ENCODE measurements at places on chromosomes 6 and 20.

- no peak for DNase-seq
These were observed 144.0 kb downstream of the PRL start for GRCh38 chr6:22152841-22153240.

GRCh38 chr6:39269961-39270360 is 40.7 kb upstream of the KCNK5 start:
- DNase-seq = no peak

GRCh38 chr20:36167902-36168503 is 13.5 kb downstream of the EPB41L1 start:
- DNase-seq = no peak

GRCh38 chr20:47998736-47999135 is 213.5 kb upstream of the SULF2 start:
- no peak for DNase-seq

GRCh38 chr6:158909938-158910337 is 90.1 kb downstream of the RSPH3 start:
- DNase-seq = no peak

- no peak for DNase-seq
These were observed 19.4 kb upstream of the MRGBP start for GRCh38 chr20:62776692-62777527.

DNA sequence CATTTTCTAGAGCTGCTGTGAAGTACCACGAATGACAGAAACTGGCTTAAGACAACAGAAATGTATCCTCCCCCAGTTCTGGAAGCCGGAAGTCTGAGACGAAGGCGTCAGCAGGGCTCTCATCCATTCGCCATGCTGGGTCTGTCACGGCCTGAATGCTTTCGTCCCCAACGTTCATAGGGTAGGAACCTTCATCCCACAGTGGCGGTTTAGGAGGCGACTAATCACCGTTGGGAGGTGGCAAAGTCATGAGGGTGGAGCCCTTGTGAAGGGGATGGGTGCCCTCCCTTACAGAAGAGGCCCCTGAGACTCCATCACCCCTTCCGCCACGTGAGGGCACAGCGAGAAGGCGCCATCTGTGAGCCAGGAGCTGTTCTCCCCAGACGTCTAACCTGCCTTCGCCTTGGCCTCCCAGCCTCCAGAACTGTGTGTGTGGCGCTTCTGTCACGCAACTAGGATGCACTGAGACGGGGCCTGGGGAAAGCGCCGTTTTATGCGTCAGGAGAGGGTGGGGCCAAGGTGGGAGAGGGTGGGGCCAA is 250.3 kb downstream of the TTLL2 start:
- no peak for DNase-seq

DNA sequence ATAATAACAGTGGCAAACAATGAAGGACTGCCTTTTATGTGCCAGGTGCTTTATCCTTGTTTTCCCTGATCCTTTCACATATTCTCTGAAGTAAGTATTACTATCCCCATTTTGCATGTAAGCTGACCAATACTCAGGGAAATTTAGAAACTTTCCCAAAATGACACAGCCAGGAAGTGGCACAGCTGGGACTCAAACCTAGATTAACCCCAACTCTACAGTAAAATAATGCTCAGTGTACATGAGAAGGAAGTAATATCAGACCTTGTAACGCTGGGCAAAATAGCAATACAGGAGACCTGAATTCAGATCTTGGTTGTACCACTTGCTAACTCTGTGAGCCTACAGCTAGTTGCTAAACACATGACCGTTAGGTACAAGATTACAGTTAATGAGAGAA is 26.8 kb upstream of the NRSN1 start:
- no peak for DNase-seq

DNA sequence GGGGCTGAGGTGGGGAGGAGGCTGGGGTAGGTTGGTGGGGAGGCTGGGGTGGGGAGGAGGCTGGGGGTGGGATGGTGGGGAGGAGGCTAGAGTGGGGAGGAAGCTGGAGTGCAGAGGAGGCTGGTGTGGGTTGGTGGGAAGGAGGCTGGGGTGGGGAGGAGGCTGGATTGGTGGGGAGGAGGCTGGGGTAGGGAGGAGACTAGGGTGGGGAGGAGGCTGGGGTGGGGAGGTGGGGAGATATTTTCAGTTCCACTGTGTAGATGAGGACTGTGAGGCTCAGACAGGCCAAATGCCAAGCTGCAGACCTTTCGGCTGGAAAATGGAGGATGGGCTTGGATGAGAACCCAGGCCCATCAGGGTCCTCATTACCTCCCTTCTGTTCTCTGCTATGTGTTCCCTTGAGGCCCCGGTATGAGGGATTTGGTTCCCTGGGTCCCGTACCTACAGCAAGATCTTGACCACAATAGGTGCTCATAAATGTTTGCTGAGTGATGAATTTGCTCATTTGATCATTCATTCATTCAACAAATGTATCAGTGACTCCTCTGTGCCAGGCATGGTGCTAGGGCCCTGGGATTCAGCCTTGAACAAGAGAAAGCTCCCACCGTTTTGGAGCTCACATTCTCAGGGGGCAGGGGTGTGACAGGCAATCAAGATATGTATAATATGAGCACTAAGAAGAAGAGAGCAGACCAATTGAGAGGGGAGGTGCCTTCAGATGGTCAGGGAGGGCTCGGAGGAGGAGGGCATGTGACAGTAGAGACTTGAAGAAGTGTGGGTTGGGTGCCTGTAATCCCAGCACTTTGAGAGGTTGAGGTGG is 36.1 kb upstream of the NOL4L start:
- no peak for DNase-seq

- DNase-seq = no peak
These were observed 107.9 kb downstream of the RPP40 start for GRCh38 chr6:4895971-4896370.

DNA sequence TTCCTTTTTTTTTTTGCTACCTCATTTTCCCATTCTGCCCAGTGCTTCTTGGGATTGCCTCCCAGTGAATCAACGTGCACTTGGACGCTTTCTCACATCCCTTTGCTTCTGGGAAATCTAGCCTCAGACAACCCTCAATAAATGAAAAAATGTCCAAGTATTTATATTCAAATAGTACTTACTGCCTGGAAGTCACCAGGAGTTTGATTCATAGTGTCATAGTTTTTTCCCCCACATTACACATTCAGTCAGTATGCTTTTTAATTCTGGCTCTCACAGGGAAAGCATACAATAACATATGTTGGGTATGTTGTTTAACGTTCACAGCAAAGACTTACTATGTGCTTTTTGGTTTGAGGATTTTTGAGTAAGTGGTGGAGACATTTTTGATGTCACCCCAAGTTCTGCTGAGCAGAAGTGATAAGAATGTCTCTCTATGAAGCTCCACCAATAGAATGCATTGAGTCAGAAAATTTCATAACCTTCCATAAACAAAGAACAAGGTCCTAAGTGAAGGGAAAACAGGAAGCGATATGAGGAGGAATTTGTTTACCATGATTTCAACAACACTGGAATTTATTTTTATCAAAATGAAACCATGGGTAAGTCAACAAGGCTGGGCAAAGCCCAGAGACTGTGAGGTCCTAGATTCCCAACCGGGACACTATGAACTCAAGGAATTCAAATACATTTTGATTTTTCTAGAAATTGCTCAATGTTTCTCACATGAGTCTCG is 301.2 kb upstream of the BMP2 start:
- no peak for DNase-seq

GRCh38 chr6:43887340-43887858 is 117.4 kb downstream of the VEGFA start:
- DNase-seq = no peak

DNA sequence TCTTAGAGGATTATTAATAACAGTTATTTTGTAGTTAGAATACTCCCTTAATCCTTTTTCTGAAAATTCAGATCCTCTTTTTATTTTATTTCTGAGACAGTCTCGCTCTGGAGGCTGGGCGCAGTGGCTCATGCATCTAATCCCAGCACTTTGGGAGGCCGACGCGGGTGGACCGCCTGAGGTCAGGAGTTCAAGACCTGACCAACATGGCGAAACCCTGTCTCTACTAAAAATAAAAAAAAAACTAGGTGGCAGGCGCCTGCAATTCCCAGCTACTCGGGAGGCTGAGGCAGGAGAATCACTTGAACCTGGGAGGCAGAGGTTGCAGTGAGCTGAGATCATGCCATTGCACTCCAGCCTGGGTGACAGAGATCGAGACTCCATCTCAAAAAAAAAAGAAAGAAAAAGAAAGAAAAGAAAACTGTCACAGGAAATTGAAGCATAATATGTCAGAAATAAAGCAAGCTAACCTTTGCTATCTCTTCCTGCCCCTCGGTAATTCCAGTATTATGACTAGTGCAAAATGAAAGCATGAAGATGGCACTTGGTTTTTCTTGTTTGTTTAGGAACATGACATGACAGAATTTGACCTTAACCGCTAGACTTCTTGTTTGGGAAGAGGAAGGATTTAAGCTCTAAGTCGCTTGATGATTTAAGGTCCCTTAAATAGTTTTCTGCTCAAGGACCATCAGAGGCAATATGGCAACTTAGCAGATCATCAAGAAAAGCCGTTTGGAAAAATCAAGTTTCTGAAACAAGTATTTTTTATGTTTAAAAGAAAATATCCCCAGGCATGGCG is 1.8 kb upstream of the RBM39 start:
- DNase-seq = no peak

DNA sequence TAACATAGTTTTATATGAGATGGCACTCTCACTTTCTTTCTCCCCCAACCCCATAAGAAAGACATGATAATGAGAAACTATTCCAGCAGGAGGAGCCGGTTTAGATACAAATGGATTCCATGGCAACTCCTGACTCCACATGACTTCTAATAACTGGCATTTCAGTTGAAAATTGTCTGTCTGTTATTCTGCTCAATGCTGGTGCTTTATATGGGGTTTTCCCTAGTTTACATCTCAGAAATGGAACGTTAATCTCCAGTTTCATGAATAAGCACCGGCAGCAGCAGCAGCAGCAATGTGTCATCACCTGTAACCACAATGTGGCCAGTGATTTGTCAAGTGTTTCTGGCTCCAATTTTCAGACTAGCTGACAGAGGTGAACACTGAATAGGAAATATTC is 8.0 kb upstream of the SIM1 start:
- no peak for DNase-seq

- no peak for DNase-seq
These were observed 250.5 kb downstream of the ESR1 start for GRCh38 chr6:152057832-152058498.

GRCh38 chr6:40438246-40438887 is 148.8 kb downstream of the LRFN2 start:
- no peak for DNase-seq

- peak; percentile 59 for DNase-seq
These were observed 165.6 kb downstream of the KCNQ5 start for GRCh38 chr6:72787391-72788031.

DNA sequence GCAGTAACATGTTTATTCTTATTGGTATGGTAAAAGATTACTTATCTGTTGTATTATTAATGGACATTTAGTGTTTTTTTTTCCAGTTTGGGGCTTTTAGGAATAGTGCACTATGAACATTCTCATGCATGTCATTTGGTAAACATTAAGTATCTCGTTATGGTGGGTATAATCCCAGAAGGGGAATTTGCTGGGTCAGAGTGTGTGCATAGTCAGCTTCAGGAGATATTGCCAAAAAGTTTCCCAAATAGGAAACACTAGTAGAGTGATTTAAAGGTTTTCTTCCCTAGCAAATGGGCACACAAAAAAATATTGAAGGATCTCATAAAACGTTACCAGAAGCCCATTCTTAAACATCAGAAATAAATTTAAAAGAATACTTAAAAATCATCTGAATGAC is 25.2 kb upstream of the NHSL1 start:
- DNase-seq = no peak

GRCh38 chr20:55057779-55058415 is 582.5 kb downstream of the DOK5 start:
- DNase-seq = no peak

DNA sequence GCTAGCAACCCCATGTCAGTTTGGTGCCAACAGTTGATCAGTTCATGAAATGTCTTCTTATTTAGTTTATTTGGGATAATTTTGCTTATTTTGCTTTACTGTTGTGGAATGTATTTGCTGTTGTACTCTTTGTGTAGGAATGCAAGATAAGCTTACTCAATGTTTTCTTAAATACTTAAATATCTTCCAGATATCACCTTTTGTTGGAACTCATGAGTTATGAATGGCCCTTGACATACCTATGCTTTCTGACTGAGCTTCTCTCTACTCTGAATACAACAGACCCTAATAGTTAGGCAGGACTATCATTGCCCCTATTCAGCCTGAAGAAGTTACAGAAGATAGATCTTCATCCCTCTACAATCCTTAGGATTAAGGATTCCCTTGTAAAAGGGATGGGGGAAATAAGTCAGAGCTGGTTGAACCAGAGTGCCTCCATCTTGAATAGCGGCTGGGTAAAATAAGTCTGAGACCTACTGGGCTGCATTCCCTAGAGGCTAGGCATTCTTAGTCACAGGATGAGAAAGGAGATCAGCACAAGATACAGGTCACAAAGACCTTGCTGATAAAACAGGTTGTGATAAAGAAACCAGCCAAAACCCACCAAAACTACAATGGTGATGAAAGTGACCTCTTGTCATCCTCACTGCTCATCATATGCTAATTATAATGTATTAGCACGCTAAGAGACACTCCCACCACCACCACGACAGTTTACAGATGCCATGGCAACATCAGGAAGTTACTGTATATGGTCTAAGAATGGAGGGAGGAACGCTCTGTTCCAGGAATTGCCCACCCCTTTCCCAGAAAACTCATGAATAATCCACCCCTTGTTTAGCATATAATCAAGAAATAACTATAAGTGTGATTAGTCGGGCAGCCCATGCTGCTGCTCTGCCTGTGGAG is 196.9 kb downstream of the AKAP7 start:
- DNase-seq = no peak

- DNase-seq = no peak
These were observed 28.4 kb upstream of the EPM2A start for GRCh38 chr6:145763742-145764141.

GRCh38 chr6:99668036-99668705 is 61.5 kb downstream of the PRDM13 start:
- no peak for DNase-seq

DNA sequence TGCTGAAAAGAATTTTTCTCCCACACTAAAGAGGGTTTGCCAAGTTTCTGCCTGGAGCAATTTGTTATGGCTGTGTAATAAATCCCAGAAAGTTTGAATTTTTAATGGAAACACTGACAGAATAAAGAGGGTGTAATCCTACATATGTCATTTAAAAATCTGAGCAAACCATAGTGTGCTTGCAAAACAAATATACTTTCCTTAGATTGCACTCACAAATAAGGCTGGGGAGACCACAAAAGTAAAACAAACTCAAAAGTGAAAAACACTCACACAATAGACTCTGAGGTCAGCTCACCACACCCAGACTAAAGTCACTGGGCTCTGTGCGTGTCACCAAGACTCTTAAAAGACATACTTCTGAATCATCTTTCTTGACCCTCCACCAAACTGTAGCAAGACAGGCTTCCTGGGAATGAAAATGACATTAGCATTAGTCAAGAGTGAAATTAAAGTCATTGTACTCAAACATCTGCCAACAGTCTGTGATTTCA is 4.8 kb upstream of the ATXN1 start:
- peak; percentile 51 for DNase-seq

Data from AG04449 (cell line).